Neuronal stem cell (in vitro differentiated cells): ENCODE measurements at places on chromosomes 1 and 21.

GRCh38 chr21:31133243-31133830 is 95.1 kb upstream of the KRTAP19-8 start:
- DNase-seq, result no peak
- H3K4me3 ChIP-seq, result no peak overlapping the region
- H3K27ac ChIP-seq, result no peak overlapping the region
- no peaks in the 10 kb centered on the region for H3K4me1 ChIP-seq
- H3K27me3 ChIP-seq, result no peaks in the 10 kb centered on the region

GRCh38 chr1:216710055-216710454 is 13.2 kb downstream of the ESRRG start:
- no peak overlapping the region for H3K4me3 ChIP-seq
- H3K27me3 ChIP-seq, result no peaks in the 10 kb centered on the region
- peaks cover 2% of the 10 kb centered on the region for H3K4me1 ChIP-seq
- no peak overlapping the region for H3K27ac ChIP-seq
- DNase-seq, result no peak

- no peak overlapping the region for H3K27ac ChIP-seq
- H3K4me3 ChIP-seq, result peak overlapping the region; percentile 94
Observed at GRCh38 chr1:206686478-206687249, 2.0 kb downstream of the MAPKAPK2 start.

GRCh38 chr1:230496451-230496850 is 70.3 kb upstream of the PGBD5 start:
- no peaks in the 10 kb centered on the region for H3K36me3 ChIP-seq
- DNase-seq, result no peak
- H3K4me1 ChIP-seq, result no peaks in the 10 kb centered on the region
- H3K27me3 ChIP-seq, result no peaks in the 10 kb centered on the region
- no peak overlapping the region for H3K27ac ChIP-seq

DNA sequence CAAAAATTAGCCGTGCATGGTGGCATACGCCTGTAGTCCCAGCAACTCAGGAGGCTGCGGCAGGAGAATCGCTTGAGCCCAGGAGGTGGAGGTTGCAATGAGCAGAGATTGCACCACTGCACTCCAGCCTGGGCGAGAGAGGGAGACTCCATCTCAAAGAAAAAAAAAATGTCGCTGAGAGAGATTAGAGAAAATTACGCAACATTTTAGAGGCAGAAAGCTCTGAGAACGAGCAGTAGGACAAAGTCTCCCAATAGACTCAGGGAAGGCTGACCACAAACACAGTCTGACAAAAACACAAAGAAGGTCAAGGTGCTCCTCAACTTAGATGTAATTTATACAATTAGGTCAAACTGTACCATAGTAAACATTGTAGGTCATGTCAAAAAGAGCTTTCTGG is 367.6 kb upstream of the ZRANB2 start:
- H3K27me3 ChIP-seq, result no peaks in the 10 kb centered on the region
- H3K27ac ChIP-seq, result no peak overlapping the region
- no peaks in the 10 kb centered on the region for H3K4me1 ChIP-seq

GRCh38 chr21:36567216-36567885 is 87.4 kb upstream of the CLDN14 start:
- no peaks in the 10 kb centered on the region for H3K36me3 ChIP-seq
- H3K27ac ChIP-seq, result no peak overlapping the region
- no peak for DNase-seq
- no peaks in the 10 kb centered on the region for H3K4me1 ChIP-seq
- H3K4me3 ChIP-seq, result no peak overlapping the region

GRCh38 chr1:41423511-41424191 is 60.8 kb downstream of the EDN2 start:
- no peak overlapping the region for H3K27ac ChIP-seq
- H3K4me3 ChIP-seq, result no peak overlapping the region
- H3K27me3 ChIP-seq, result peaks cover 3% of the 10 kb centered on the region
- no peak for DNase-seq
- peaks cover 4% of the 10 kb centered on the region for H3K4me1 ChIP-seq
